ENCODE measurements at places on chromosomes 5 and 9.

GRCh38 chr9:3793971-3794383 lies 268.2 kb upstream of the RFX3 start:
- no peak for DNase-seq

DNA sequence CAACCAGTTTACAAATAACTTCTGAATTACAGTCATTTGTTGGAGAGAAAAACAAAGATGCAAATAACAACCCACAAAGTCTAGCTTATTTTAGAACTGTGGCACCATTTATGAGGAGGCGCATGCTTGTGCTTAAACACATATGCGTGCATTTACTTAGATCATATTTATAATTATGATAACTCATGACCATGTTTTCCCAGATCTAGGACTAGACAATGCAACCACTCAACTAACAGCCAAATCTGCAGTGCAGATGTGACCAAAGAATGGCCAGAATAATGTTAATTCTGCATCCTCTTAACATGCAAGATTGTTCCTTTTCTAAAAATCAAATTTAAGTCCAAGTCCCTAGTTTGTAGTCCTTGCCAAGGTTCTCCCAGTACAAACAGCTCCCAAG lies 167.3 kb upstream of the FST start:
- DNase-seq = no peak

DNA sequence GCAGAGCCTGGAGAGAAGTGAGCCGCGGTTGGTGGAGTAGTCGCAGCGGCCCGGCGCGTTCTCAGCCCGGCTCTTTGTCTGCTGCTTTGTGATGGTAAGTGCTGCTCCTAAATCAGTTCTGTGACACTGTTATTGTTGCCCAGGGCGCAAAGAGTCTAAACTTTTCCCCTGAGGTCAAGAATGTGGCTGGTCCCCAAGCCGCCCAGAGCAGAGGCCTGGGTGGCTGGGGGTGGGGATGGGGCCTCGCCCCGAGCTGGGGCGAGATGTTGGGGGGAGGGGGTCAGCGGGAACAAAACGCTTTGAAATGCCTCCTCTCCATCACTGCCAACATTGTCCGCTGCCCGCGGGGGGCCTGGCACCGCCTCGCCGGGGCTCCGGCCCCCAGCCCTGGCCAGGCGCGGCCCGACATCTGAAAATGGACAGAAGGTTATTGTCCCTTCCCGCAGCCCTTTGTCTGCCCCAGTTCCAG lies 11.7 kb upstream of the CERCAM start:
- DNase-seq = no peak

- DNase-seq = no peak
Measured at GRCh38 chr9:35044071-35044470, 28.4 kb downstream of the VCP start.

GRCh38 chr5:74621492-74621891 lies 19.0 kb downstream of the ENC1 start:
- DNase-seq = no peak

GRCh38 chr5:161847941-161848391 lies at the start of gene GABRA1:
GABRA1 (plus strand) TSS chr5:161848120; CDS start chr5:161850811, 2,691 bp downstream.
- DNase-seq = no peak

DNA sequence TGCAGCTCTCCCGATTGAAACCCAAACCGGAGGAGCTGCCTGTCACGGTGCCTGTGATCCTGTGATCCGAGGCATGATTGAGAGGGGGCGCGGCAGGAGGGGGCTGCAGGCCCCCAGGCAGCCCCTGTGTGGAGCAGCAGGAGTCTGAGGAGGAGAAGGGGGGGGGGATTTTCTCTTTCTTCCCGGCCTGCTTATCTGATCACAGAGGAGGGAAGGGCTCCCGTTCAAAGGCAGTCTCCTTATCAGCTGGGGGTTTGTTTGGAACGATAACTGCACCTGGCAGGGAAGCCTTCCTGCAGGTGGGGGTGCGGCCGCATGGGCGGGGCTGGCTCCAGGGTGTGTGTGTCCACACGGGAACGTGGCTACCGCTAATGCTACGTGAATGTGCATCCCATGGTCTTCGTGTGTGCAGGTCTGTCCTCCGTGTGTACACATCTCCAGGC lies 38.4 kb downstream of the LMX1B start:
- DNase-seq = no peak

- DNase-seq = no peak
Measured at GRCh38 chr5:88836195-88836838, 46.7 kb downstream of the MEF2C start.

DNA sequence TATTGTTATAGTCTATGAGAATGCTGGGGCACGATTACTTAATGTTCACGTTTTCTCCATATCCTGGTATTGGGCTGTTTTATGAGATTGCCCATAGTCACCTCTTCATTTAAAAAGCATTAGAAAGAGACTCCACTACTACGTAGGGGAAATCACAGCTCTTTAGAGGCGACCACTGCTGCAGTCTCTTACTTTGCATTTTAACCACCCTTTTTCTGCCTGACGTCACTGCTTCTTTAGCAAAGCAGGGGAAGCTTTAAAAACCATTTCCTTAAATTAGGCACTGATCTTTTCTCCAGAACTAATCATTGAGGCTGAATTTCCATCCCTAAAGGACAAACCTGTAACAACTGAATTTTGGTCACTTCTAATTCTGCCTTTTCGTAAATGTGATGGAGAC lies 38.9 kb downstream of the ZNF608 start:
- no peak for DNase-seq

DNA sequence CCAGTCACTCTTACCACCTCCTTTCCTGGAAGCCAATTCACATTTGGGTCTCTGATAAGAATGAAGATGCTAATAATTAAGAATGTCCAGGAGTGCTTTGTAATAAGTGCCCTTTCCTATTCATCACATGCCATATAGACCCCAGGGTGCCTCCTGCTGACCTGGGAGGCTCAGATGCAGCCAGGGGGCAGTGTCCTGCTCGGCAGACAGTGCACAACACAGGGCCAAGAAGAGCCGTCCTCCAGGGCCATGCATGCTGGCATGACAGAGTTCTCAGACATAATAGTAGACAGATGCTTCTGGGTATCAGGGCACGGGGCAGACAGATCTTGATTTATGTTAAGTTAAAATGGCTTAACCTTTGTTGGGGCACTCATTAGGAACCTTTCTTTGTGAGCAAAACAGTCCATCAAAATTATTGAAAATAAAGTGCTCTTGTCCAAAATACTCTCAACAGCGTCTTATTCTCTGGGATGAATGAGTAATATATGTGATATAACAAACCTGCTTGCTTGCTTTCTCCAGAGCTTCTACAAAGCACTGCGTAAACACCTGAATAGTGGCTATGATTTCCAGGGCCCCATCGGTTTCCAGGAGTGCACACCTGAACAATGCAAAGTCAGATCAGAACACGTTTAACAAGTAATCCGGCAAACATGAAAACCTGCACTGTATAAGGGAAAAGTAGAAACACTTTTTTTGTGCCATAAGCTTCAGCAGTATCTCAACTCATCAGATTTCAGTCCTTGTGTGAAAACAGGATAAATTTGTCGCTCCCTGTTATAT lies 192.7 kb downstream of the FANCC start:
- DNase-seq = no peak

DNA sequence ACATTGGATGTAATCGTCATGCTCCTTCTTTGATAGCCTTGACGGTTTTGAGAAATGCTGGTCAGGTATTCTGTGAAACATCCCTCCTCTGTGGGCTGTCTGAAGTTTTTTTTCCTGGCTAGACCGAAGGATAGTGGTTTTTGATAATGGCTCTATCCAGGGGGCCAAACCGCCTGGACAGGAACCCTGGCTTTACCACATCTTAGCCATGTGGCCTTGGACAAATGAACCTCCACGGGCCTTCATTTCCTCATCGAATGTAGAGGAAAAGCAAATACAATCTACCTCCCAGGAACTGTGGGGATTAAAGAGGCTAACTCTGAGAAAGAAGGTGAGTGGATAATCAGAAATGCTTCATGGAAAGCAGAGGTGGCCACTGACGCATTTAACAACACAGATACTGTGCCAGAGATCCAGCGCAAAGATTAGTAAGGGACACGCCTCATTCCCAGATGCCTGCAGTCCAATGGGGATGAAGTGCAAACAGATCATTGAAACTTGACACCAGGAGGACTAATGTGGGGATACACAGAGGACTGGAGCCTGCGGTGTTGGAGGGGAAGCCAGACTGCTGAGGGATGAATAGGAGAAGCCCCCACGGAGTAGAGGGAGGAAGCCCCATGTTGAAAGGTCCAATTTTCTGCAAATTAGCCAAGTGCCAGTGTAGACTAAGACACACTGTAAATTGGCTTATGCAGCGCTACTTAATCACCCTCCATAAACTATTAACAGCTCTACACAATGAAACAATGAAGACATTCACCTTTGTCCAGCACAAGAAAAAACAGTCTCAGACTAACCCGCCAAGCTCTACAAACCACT lies 41.6 kb downstream of the MYO10 start:
- no peak for DNase-seq

DNA sequence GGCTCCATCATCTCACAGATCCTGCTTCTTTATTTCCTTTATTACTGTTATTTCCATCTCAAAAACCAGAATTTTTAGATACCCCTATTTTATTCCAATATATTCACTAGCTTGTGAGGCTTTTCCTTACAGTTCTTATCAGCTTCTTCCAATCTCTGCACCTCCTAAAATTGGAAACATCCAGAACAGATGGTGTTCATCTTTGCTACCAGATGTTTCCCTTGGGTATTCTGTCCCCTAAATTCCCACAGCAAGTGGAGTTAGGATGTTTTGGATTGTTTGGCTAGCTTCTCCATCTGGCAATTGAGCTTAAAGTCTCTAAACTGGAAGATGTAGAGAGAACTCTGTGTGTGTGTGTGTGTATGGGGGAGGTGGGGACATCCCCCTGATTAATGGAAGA lies 580.4 kb downstream of the DTWD2 start:
- no peak for DNase-seq

GRCh38 chr9:69097064-69097463 lies 61.5 kb downstream of the FXN start:
- no peak for DNase-seq

GRCh38 chr5:173790836-173791546 lies 97.2 kb upstream of the CPEB4 start:
- DNase-seq = no peak

DNA sequence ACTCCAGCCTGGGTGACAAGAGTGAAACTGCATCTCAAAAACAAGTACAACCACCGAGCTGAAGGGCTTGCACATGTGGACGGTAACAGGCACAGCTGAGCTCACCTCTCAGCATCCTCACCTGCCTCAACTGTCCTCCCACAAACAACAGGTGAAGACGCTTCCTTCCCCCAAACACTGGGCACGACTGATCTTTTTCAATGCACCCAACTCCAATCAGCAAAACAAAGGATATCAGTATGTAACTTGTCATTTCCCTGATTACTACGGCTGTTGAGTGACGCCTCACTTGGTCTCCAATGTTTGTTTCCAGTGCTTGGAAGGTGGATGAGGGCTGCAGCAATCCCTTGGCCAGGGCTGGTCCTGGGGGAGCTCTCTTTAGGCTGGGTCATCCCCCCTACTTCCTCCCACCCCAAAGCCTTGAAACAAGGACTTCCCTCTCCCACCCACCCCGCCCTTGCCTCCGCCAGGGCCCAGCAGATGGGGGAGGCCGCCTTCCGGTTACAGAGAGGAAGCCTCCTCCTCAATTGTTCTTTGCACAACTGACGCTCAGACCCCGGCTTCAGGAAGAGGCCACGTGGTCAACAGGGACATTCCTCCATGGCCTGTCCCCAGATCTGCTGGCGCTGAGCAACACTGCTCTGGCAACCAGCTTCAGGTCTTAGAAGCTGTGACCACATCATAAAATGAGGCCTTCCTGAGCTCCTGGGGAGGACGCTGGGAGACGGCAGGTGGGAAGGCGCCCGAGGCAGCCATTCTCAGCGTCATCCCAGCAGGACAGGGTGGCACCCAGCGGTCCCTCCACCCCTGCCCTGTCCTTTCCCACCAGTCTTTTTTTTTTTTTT lies 5.9 kb downstream of the FAM78A start:
- DNase-seq = peak; percentile 77

- no peak for DNase-seq
Measured at GRCh38 chr5:94031631-94032030, 290.2 kb upstream of the POU5F2 start.
